Lower leg skin (tissue), 4 donors: ENCODE measurements at places on chromosomes 2 and 18. TPM values are rescaled to one million over a fixed set of nuclear protein-coding genes. Genes with fewer than 3 reads are reported as not detected.

DNA sequence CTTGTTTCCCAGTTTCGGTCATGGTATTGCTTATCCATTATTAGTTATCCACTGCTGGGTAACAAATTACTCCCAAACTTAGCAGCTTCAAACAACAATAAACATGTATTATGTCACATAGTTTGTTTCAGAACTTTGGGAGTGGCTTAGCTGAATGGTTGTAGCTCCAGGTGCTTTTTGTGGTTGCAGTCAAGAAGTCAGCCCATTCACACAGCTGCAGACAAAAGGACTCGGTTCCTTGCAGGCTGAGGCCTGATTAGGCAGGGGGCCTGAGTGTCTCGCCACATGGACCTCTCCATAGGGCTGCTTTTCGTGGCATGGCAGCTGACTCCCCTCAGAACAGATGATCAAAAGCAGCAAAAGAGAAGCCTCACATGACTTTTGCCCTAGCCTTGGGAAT is 58.2 kb upstream of the ITGA4 start:
- no peak for DNase-seq

DNA sequence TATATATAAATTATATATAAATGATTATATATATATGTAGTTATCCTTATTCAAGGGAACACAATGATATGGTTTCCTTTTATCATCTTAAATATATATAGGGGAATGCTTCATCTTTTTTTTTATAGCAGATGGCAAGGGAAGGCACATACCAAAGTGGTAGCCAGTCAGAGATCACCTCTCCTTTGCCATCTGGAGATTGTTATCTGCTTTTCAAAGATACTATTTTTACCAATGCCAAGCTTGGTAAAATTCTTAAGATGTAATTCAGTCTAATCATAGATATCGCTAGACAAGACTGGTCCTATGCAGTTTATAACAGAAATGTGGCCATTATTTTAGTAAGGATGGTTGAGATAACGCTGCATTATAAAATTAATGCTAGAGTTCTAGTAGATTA is 64.7 kb upstream of the DSEL start:
- DNase-seq = no peak

- no peak for DNase-seq
Measured at GRCh38 chr2:39523308-39524044, 86.4 kb upstream of the MAP4K3 start.

GRCh38 chr18:32483002-32483401 is 12.3 kb upstream of the GAREM1 start:
- DNase-seq = no peak

GRCh38 chr18:62384610-62385097 is 59.5 kb downstream of the TNFRSF11A start:
- DNase-seq = no peak

DNA sequence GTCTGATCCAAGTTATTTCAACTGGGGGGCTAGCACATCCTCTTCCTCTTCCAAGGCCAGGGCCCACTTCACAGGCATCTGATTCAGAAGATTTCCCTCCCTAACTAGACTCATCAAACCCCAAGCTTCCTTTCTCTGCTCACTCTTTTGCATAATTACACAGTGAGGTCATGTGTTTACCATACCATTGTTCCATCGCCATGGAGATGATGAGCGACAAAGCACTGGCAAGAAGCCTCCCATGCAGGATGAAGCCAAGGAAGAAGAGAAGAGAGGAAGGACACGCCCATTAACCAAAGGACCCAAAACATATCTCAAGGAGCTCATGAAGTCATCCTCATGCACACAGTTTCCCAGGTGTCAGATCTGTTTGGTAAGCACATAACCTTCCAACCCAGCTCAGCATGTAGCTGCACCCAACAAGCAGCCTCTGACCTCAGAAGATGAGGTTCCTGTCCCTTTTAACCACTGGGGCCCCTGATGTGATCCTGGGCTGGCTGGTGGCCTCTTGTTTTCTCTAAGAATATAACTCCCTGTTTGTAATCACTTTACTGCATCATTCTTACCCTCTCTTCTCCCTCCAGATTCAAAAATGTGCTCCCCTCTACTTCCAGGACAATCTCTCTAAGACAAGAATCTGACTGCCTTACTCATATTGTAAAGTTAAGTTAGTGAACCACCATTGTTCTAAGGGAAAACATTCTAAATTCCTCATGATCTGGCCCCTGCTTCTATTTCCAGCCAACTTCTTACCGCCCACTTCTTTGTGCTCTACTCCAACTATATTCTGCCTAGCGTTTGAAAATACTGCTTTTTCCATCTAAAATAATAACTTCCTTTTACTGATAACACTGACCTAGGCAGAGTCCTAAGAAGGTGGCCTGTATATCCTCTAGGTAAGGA is 190.1 kb downstream of the TTC32 start:
- peak; percentile 27 for DNase-seq

DNA sequence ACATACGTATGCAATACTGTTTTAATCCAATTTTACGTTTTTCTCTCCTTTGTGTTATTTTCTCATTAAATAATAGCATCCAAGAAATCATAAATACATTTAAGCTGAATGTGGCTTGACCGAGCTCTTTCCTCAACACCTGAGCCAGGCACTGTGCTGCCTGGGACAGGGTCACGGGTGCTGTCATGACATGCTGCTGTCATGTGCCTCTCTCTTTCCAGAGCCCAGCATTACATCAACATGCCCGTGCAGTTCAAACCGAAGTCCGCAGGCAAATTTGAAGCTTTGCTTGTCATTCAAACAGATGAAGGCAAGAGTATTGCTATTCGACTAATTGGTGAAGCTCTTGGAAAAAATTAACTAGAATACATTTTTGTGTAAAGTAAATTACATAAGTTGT is 94.1 kb upstream of the LDLRAD4 start:
- no peak for DNase-seq

The KATNAL2 gene
- 4.9 TPM for total RNA-seq

DNA sequence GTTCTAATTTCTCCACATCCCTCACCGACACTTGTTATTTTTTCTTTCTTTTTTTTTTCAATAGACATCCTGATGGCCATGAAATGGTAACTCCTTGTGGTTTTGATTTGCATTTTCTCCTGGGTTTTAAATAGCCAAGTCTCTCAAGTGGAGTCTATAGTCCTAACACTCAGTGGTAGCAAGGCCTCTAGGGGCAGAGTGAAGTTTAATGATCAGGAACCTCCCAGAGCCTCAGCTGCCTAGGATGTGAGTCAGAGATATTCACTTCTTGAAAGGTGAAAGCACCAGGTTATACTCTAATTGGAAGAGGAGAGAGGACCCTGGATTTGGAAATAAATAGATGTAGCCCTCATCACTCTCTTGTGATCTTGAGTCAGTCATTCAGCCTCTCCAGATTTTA is 62.7 kb upstream of the CAPN13 start:
- DNase-seq = no peak

- no peak for DNase-seq
Measured at GRCh38 chr18:26662996-26663395, 114.6 kb upstream of the KCTD1 start.

- no peak for DNase-seq
Measured at GRCh38 chr2:241561832-241562231, 3.3 kb downstream of the BOK start.

DNA sequence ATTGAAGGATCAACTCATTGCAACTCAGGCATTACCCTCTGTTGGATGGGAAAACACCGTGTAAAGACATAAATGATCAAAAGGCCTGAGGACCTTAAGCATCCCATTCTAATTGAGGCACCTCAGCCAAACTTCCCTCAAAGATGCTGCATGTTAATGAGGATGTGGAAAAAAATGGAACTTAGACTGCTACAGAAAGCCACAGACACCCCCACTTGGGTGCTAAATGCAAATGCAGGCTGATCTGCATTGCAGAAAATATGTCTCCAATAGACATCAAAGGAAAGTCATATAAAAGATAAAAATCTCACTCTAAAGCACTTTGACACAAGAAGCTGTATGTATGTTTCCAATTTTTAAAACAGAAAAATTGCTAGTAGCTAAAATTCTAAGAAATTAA is 504.7 kb downstream of the KCNJ3 start:
- no peak for DNase-seq

The DUSP19 gene
- 1.1 TPM for total RNA-seq

DNA sequence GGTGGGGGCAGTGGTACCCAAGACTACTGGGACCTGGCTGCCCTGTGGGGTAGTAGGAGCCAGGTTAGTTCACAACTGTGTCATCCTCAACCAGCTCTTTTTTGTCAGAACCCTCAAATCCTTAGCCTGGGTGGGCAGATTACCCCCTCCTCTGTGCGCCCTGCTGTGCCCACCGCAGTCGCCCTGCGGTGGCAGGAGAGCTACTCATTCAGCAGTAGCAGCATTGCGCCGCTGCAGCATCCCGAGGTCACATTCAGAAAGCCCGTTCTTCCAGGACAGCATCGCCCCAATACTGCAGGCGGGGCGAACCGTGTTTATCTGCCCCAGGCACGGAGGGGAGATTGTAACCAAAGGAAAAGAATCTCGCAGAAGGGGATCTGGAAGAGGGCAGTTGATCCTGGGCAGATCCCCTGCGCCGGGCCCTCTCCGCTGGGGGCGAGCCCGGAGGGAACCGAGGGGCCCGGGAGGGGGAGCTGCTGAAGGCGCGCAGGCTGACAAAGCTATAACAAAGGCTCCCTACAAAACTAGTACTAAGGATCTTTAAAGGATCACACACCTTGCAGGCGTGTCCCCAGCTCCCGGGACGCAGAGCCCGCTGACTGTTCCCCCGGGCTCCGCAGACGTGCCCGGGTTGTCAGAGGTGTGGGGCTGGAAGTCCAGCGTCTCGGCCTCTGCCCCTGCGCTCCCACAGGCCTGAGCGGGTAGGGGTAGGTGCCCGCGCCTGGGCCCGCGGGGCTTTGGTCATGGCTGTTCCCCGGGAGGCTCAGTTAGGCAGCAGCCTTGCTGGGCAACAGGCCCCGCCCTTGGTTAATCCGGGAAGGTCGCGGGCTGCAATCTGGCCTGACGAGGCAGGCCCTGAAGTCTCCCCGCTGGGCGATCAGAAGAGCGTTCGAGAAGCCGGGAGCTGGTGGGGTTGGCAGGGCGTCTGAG is 13.2 kb downstream of the POU3F3 start:
- DNase-seq = no peak

GRCh38 chr18:23235860-23236259 is 100.6 kb downstream of the CABLES1 start:
- no peak for DNase-seq

The HDAC4 gene
- 74.8 TPM for total RNA-seq

GRCh38 chr18:23257686-23258565 is 122.6 kb downstream of the CABLES1 start:
- DNase-seq = no peak

GRCh38 chr2:238924032-238924431 is 76.1 kb downstream of the TWIST2 start:
- DNase-seq = peak; percentile 26

The GPR155 gene
- 17.3 TPM for total RNA-seq

DNA sequence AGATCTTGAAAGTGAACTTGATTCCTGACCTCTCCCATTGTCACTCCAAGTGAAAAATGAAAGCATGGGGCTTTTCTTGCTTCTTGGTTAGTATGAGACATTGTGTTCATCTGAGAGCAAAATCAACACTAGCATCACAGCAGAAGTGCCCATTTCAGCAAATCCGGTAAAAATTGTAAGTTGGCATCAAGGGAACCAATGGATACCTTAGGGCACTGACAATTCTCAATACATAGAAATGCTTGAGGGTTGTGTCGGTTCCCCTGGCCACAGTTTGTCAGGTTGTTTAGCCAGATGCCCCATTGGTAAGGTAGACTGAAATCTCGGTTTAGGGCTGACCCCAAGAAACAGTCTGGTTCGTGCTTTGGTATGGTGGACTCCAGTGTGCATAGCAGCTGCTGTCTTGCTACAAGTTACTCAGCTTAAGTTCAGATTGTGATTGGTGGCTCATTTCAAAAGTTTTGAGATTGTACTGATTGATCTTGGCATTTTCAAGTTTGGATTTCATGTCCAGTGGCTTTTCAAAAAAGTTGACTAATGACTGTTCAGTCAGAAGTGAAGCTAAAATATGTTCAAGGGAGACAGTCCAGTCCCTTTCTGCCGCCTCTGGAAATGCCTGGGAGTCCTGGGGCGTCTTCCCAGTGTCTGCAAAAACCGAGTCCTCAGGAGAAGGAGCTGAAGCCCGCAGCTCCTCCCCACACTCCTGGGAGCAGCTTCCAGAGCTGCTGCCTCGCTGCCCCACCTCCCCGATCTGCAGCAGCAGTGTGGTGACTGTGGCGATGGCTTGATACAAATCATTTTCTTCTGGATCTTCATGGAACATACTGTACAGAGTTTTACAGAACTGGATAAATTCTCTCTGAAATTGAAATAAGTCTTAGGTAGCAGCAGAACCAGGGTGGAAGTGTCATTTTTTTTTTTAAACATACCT is 5.6 kb downstream of the RPL31 start:
- DNase-seq = no peak

- DNase-seq = no peak
Measured at GRCh38 chr2:3689998-3690748, 13.2 kb upstream of the DCDC2C start.

DNA sequence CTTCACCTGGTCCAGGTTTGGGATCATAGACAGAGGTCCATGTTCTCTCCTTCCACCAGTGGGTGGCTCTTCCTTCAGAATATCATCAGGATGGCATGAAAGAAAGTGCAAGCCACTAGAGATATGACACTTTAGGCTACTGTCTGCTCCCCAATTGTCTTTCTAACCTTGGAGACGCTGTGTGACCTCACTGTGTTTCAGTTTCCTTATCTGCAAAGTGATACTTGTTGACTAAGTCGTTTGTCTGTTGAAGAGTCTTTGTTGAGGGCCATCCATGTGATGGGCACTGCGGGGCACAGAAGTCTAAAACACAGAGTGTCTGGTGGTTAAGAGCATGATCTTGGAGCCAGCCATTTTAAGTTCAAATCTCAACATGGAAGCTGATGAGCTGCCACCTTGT is 259.9 kb upstream of the THSD7B start:
- no peak for DNase-seq

DNA sequence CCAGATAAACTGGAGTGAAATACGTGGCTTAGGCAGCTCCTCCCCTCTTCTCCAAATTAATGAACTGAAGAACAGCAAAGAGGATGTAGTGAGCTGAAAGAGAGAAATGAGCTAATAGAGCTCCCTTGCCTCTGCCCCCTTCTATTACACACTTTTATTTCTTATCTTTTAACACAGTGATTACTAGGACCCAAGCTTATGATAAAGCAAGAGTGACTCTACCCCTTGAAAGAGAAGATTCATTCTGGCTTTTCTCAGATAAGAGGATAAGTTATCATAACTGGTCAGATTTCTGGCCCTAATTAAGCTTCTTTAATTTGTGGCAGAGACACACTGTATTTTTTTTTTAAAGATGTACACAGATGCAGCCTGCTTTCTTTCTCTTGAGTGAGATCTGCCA is 102.2 kb downstream of the MSTN start:
- DNase-seq = no peak

- no peak for DNase-seq
Measured at GRCh38 chr2:192584976-192585375, 390.2 kb upstream of the TMEFF2 start.

DNA sequence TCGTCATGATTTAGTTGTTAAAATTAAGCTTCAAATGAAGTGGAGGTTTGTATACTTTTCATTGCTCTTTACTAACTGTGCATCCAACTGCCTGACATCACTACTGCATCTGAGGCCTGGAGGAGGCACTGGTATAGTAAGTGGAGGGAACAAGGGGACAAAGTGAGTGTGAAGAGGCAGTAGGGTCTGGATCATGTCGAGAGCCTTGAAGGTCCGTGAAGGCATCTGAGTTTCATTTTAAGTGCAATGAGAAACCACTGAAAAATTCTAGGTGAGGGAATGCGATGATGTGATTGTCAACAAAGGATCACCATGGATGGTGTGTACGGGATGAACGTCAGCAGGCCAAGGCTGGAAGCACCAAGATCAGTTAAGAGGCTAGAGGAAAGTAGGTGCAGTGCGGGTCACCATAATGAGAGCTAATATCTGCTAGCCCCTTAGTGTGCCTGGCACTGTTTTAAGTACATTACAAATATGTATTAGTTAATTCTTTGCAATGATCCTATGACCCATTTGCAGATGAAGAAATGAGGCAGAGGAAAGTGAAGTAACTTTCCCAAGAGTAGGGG is 96.1 kb downstream of the CABYR start:
- no peak for DNase-seq
